Hematopoietic multipotent progenitor cell (in vitro differentiated cells): ENCODE measurements at places on chromosomes 1 and 21. TPM values are rescaled to one million over a fixed set of nuclear protein-coding genes. Genes with fewer than 3 reads are reported as not detected.

The GNG4 gene
- total RNA-seq = 1.9 TPM

The MAN1A2 gene
- total RNA-seq = 29.1 TPM

The HHIPL2 gene
- under 0.01 TPM for total RNA-seq

The RABGGTB gene
- 65.4 TPM for total RNA-seq

The ST6GALNAC3 gene
- total RNA-seq = under 0.01 TPM

The TNFRSF8 gene
- total RNA-seq = 0.27 TPM

The AUNIP gene
- total RNA-seq = 1.3 TPM

The CTSS gene
- total RNA-seq = 66.5 TPM

The HSF2BP gene
- total RNA-seq = under 0.01 TPM

The MTF2 gene
- total RNA-seq = 57.9 TPM

The PFKFB2 gene
- 9.4 TPM for total RNA-seq

The SPRR1A gene
- not detected for total RNA-seq

The TEX38 gene
- total RNA-seq = not detected

- DNase-seq = peak; percentile 74
Measured at GRCh38 chr1:12601700-12602658, 16.0 kb downstream of the DHRS3 start.

- no peak for DNase-seq
Measured at GRCh38 chr1:80989455-80989854, 811.3 kb upstream of the ADGRL2 start.

- no peak for DNase-seq
Measured at GRCh38 chr1:107538502-107538901, 397.7 kb downstream of the NTNG1 start.

DNA sequence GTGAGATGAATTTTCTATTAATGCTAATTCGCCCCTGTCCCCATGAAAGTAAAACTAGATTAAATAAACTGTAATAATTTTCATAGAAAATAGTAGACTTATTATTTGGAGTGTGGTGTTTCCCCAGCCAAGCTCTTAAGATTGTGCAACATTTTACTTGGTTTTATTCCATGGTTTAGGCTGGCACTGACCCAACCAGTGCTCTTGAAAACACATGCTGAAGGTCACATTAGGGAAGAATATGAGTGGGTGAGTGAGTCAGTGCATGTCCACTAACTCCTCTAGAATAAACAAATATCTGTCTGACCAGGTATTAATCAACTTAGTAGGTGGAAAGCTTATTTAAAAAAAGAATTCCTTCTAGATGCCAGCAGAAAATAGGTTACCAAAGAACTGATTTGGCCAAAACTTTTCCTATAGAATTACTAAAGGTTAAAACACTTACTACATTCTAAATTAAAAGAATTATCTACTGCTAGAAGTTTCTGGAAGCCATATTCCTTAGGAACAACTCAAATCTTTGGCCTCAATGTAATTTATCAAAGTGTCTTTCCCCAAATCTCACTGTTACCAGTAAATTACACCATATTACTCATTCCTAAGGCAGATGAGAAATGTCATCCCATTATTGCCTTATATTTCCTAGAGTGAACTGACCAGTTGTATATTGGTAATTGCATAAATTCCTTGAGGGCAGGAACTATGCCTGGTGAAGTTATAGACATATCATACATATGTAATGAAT, 89.7 kb upstream of the RGS1 start:
- no peak for DNase-seq

GRCh38 chr1:236864996-236865817, 70.1 kb downstream of the MTR start:
- DNase-seq = no peak

GRCh38 chr1:86156566-86157455, at the start of gene COL24A1:
Gene COL24A1 (minus strand): TSS chr1:86156772. CDS start chr1:86156396, 376 bp downstream.
- DNase-seq = peak; percentile 39

GRCh38 chr1:66505671-66506392, 28.1 kb upstream of the SGIP1 start:
- no peak for DNase-seq

DNA sequence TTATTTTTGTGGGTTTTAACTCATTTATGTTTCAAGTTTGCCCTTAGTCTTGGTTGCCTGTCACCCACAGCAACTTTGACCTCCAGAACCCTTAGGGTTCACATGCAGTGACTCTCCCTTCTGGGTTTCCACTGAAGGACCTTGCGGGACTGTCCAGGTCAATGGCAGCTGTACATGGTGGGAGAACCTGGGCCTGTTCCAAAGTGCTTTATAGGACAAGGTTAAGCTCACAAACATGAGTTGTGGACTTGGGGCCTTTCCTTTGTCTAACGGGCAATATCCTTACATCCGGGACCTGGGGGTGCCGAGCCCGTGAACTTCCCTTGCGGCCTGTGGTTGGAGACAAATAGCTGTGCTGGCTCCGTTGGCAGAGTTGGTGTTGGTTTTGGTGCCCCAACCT, 77.8 kb downstream of the CD58 start:
- no peak for DNase-seq

DNA sequence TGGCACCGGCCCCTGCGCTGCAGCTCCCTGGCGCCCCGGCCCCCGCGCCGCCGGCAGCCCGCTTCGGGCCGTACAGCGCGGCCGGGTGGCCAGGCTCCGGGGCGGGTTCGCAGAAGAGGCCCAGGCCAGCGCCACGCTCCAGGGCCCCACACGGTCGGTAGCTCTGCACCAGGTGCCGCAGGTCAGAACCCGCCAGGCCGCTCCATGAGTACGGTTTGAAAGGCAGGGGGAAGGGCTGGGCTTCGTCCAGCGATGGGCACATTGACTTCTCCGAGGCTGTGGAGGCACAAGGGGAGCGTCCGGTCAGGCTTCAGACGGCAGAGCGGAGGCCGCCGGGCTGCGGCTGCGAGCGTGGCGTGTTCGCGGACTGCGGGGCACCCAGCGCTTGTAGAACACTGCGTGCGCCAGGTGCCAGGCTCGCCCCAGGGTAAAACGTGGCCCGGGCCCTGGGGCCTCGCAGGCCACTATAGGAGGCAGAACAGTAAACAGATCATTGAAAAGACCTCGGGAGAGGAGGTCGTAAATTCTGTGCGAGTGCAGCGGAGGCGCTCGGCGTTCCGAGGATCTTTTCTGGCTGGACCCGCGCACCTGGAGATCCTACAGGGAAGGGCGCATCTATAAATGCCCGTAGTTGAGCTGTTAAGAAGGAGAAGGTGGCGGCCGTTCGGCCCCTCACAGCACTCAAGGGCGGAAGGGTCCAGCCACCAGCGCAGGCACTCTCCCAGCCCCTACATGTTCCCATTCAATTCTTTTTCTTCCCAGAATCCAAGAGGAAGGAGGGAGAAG, 5.7 kb downstream of the GFI1 start:
- no peak for DNase-seq

GRCh38 chr21:18550361-18550760, 146.8 kb upstream of the TMPRSS15 start:
- DNase-seq = no peak

- DNase-seq = no peak
Measured at GRCh38 chr1:11334821-11335220, 61.8 kb downstream of the UBIAD1 start.

DNA sequence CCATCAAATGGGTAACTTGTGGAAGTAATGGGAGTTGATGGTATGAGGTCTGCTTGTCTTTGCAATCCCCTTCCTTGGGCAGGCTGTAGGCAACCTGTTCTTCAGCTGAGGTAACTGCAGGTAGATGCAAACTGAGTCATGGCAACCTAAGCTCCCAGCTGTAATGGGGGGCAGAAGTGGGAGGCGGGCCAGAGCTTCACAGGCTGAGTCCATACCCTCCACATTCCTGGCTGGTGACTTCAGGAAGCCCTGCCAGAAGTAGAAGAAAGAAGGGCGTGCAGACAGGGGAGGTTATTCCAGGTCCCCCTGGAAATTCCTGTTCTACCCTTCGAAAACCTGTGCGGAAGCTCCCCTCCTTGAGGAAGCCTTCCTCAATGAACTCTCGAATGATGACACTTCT, 44.9 kb downstream of the ARHGEF11 start:
- no peak for DNase-seq

DNA sequence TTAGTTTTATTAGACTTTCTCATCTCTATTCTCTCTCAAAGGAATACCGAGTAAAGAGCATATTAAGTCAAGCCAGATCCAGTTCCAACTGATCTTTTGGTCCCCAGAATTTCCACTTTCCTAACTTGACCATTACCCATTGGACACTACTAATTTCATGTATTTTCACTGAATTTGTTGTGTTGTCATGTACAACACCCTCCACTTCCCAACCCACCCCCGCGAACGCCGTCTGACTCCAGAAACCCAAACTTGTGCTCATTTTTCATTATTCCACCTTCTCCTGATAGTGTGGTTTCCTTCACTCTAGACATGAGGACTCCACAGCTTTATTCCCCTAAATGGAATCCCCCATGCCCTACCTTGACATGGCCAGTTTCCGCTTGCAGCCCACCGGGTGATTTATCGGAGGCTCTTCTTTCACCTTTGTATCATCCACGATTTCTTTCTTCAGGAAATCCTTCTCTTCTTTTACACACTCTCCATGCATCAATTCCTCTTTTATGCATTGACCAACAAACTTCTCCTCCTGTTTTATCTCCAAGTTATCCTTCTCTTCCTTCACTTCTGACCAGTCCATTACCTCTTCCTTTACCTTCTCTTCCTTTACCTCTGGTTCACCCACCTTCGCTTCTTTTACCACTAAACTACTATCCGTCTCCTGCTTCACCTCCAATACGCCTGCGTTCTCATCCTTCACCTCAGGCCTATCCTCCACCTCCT, 805 bp downstream of the ZNHIT6 start:
- DNase-seq = no peak

DNA sequence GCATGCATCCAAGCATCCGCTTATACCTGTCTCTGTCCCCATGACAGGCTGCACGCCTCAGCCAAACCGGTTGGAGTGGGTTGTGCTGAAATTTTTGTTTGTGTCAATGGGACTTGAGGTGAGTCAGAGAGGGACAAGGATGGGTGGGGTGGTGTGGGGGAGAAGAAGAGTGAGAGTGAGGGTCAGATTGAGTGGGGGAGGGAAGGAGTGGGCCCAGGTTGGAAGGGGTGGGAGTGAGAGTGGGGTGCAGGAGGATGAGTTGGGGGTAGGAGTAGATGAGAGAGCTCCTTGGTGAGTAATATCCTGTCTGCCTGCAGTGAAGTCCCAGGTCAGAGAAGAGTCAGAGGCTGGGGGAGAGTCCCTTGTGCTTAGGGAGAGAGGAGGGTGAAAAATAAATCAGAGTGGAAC, 3.3 kb upstream of the NECTIN4 start:
- no peak for DNase-seq

- DNase-seq = peak; percentile 87
Measured at GRCh38 chr21:38477226-38477625, 21.1 kb downstream of the ERG start.

- DNase-seq = no peak
Measured at GRCh38 chr21:33971492-33972013, 55.9 kb upstream of the ATP5PO start.

DNA sequence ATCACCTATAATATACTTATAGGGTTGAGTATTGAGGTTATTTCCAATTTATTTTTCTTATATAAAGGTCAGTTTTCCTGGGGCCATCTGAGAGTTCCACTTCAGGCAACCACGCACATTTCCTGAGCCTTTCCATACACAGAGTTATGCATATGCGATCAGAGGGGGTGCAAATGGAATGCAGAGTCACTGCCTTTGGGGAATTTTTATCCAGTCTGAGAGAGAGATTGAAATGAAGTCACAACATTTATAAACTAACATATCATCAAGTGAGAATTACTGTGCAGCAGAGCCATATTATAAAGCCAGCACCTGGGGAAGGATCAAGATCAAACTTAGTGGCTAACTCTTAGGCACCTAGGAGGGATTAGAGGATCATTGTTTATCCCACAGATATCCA, 299.9 kb upstream of the PLXNA2 start:
- DNase-seq = no peak

DNA sequence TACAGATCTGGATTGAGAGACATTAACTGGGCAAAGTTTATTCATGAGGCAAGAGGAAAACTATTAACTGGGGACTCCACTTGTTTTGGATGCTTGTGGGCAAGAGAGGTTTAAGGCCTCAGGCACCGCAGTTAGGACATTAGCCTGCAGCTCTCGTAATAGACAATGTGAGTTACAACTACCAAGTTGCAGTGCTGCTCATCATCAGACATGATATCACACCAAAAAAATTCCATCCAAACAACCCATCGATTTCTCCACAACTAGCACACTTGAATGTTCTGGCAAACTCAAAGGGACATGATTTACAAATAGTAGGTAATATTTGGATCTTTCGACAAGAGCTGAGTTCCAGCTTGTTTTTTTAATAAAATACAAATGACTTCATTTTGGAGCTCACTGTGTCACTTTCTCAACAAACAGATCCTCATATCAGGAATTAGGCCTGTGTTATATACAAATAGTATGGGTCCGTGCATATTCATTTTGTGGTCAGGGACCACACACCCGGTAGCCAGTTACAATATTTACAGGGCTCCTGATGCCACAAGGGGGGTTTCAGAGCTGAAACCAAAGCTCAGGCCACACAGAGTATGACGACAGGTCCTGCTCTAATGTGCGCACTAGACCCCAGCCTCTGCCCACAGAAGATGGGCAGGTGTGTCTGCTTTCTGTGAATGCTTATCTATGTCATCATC, 128.0 kb downstream of the TGFBR3 start:
- no peak for DNase-seq

GRCh38 chr21:45461369-45461750, 56.4 kb downstream of the COL18A1 start:
- no peak for DNase-seq

GRCh38 chr1:175089136-175089718, 21.6 kb downstream of the TNN start:
- no peak for DNase-seq

DNA sequence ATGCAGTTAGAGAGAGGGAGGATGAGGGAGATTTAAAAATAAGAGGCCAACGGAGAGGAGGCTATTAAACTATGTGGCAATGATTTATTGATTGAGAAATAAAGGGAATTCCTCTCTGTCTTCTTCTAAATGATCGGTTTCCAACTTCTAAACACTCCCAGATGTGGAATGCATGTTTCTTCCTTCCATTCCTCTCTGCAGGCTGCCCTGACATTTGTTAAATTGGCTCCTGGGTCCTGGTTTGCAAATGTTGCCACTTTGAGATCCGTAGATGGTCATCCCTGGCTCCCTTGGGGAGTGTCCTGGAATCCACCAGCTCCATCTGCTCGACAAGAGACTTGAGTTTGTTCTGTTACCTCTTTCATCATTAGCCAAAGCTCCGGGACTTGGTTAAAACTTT, 10.3 kb upstream of the C1orf198 start:
- no peak for DNase-seq

DNA sequence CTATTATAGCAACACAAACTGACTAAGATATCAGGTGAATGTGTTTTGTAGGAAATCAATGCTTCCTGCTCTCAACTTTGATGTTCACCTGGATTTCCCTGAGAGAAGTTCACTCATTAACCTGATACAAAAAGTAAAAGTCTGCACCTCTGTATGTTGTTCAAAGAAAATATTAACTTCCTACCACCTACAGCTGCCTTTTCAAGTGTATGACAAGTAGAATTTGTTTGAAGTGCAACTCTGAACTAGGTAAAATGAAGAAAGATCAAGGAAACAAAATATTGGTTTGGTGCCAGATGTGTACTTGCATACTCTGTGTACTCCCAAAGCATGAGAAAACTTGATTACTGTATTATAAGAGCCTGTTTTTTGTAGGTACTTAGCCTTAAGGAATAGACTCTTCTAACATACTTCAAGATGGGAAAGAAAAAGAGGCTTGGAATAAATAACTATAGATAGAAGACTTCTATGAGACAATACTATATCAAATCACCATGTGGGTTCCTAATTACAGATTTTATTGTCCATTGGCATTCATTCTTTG, 193.4 kb downstream of the APP start:
- no peak for DNase-seq

- no peak for DNase-seq
Measured at GRCh38 chr1:188023206-188023605, 1194.5 kb downstream of the PLA2G4A start.

- no peak for DNase-seq
Measured at GRCh38 chr1:203465948-203466347, 9.7 kb upstream of the PRELP start.
